ENCODE measurements at places on chromosomes 11 and 22.

DNA sequence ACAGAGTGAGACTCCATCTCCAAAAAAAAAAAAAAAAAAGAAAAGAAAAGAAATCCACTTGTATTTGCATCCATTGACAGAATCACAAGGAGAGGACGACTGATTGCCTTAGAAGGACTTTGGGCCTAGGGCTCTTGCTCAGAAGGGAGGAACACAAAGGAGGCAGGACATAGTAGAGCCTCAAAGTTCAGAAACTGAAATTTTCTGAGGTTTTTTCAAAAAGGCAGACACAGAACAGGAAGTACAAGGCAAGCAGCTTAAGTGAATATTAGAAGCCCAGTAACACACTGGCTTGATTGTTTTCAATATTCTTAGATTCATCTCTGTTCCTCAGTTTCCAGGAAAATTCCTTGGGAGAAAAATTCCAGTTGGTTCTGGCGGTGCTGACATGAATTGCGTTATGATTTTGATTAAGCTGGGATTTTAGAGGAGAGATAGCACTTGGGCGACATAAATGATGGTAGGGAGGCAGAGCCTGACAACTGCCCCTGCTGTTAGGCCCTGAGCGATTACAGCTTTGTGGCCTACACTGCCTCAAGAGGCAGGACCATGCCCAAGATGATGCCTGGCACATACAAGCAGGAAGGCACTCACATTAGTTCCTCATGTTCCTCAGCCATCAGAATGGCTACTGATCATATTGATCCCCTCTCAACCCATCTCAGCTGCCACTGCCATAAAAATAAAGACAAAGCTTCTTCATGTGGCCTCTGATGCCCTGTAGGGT lies 15.3 kb downstream of the CLPB start:
- DNase-seq, result no peak

DNA sequence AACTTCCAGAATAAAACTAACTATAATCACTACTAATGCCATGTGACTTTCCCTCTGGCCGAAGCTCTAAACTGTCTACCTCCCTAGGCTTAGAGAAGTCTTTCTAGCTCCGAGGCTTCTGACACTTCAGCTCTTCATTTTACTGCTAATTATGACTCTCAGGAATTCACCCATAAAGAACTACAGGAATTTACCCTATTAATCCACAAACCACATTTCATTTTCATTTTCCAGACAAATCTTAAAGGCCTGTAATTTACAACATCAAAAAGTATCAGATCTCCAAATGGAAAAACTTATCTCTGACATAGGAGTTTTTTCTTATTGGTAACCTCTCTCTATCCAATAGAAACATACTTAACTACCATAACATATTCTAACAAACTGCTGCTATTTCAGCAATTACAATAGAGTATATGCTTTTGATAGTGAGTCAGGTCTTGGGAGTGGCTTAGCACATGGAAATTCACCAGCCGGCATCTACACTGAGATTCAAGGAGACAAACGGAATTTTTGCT lies 33.4 kb downstream of the MRTFA start:
- DNase-seq, result no peak

GRCh38 chr11:116534270-116534975 lies 238.4 kb downstream of the BUD13 start:
- no peak for DNase-seq

DNA sequence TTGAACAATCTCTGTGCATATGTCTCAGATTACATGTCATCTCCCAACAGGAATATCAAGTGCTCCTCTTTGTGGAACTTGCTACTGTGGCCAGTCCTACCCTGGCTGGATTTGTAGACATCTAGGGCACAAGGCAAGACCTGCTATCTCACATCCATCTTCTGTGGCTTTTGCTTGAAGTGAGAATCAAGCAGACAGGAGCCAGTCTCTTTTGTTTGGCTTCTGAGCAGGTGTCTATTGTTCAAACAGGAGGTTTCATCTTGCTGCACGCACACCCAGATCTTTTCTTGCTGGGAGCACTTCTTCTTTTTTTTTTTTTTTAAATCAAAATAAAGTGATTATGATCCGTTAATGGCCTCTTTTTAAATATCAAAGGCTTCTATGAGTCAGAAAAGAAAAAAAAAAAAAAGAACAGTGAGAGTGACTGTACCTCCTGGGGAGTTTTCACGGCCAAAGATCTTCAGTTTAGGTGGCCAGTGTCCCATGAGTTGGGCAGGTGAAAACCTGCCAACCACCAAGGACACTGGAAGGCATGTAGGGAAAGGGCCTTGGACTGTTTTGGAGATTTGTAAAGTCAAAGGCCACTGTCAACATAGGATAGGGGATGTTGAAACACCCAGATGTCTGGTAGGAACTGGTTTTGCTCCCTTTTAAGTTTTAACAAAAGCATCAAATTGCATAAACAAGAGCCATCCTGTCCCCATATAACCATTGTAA lies 78.1 kb downstream of the CD44 start:
- no peak for DNase-seq

DNA sequence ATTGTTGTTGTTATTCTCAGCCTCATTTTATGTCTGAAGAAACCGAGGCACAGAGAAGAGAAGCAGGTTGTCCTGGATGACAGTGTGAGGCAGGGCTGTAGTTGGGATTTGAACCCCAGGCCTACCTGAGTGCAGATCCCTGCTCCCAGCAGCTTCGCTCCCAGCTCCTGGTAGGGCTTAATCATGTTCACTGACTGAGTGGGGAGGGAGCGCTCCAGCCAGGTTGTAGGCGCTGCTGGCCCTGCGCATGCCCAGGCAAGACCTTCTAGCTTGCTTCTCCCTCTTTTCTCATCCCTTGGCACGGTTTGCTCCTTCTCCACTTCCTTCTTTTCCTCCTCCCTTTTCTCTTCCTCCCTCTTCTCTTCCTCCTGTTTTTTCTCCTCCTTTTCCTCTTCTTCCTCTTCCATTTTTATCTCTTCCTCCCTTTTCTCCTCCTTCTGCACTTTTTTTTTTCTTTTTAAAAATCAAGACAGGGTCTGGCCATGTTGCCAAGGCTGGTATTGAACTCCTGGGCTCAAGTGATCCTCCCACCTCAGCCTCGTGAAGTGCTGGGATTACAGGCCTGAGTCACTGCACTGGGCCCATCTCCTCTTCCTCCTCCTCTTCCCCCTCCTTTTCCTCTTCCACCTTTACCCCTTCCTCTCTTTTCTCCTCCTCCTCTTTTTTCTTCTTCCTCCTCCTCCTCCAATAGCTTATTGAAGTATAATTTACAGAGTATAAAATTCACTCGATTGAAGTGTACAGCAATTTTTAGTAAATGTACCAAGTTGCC lies 109.3 kb downstream of the KIAA1671 start:
- no peak for DNase-seq

GRCh38 chr11:36165621-36166397 lies 123.4 kb downstream of the COMMD9 start:
- DNase-seq, result no peak

GRCh38 chr22:41444360-41445128 lies 2.1 kb downstream of the TOB2 start:
- peak; percentile 91 for DNase-seq

GRCh38 chr11:72700146-72700545 lies 25.9 kb upstream of the PDE2A start:
- no peak for DNase-seq

DNA sequence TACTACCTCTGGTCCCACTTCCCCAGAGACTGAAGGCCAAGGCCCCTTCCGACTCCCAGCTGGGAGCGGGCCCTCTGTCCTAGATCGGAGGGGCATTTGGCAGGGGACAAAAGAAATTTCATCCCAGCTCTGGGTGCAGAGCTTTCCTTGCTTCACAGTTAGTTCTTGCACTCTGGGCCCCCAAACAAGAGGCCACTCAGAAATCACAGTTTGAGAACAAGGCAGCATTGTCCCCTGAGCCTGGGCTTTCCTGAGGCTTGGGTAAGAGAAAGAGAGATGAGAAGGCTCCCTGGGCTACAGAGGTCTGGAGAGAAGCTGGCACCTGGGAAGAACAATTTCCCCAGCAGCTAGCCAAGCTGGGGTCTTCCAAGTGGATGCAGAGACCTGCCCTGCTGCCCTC lies 71.8 kb upstream of the NCAM1 start:
- DNase-seq, result no peak

DNA sequence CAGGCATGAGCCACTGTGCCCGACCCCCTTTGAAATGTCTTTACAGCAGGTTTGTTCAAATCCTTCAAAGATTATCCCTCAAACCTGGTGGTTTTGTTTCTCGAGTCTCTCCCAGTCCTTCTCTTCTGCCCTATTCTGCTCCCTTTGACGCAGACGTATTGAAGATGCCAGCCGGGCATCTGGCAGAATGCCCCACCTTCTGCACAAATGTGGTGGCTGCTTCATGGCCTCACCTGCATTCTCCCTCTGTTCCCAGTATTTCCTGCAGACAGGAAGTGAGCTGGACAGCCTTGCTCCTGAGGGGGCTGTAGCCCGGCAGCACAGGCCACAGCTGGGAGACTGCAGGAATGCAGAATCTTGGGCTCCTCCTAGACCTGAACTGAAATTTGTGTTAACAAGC lies 4.8 kb upstream of the NAP1L4 start:
- DNase-seq, result no peak

- no peak for DNase-seq
Observed at GRCh38 chr11:41121600-41121999, 337.9 kb downstream of the LRRC4C start.

DNA sequence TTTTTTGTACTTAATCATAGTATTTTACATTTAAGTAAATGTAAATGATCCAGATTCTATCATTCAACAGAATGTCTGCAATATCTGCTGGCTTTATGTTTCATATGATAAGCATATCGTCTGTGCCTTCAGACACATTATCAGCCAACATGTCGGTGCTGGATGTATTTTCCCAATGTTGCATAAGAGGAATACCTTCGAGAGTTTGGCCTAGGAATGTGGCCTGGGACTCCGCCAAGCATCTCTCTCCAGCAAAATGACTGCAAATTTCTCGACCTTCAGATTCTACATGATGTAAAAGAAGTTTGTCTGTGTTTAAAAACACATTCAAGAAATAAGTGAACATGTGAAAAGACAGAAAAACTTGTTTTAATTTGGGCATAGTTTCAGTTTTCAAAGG lies 6.9 kb downstream of the BDNF start:
- DNase-seq, result no peak

- no peak for DNase-seq
Observed at GRCh38 chr22:23163665-23164064, 16.6 kb upstream of the BCR start.

GRCh38 chr22:28817919-28818859 lies 17.8 kb upstream of the XBP1 start:
- DNase-seq, result no peak

DNA sequence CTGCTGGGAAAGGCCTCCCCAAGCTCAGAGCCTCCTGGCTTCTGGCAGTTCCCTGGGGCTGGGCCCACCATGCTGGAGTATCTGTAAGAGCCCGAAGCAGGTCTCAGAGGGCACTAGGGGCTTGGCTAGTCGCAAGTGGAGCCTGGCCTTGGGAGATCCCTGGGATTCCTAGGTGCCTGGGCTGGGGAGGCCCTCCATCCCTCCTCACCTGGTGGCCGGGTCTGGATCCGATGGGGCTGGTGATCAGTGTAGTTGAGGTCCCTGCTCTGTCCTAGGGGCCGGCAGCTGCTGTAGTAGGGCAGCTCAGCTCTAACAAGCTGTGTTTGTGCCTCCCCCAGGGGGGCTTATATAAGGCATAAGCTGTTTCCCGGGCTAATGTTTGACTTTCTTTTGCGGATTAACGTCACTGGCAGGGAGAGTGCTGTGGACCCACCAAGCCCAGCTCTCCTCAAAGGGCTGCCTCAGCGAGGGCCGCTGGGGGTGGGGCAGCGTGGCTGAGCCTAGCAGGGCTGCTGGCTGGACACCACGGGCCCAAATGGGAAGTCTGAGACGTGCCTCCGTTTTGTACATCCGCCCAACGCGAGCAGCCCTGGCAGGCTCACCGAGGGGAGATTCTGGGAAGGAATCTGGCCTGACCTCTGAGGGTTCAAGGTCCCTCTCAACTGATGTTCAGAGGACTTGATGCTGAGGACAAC lies at the start of gene SLC22A8:
TSS of gene SLC22A8 (minus strand) at position 321 of the 695 bp plus-strand sequence. CDS start 883 bp downstream, outside the sequence.
- DNase-seq, result no peak

GRCh38 chr22:22748297-22748743 lies 103.9 kb downstream of the GGTLC2 start:
- DNase-seq, result peak; percentile 46

DNA sequence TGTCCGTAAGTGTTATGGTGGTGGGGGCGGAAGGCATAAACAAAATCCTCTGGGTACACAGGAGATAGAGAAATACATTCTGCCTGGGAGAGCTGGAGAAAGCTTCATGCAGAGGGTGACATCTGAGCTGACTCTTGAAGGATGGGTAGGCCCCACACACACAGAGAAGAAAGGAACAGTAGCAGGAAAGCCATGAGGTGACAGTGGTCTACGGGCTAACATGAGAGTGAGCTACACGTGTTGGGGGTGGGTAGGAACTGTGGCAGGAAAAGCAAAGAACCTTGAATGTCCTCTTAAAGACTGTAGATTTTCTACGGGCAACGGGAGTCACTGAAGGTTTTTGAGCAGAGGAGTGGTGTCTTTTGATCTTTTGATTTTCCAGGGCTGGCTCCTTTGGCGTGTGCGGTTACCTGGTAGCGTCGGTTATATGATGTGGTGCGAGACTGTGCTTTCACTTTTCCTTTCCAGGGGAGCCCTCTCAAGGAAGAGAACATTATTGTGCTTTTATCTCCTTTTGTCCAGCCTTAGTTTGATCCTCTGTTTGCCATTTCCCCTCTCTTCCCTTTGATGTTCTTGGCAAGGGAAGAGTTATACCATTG lies 39.7 kb downstream of the ADAMTS8 start:
- DNase-seq, result no peak

- no peak for DNase-seq
Observed at GRCh38 chr11:122778148-122778547, 60.2 kb upstream of the CRTAM start.

DNA sequence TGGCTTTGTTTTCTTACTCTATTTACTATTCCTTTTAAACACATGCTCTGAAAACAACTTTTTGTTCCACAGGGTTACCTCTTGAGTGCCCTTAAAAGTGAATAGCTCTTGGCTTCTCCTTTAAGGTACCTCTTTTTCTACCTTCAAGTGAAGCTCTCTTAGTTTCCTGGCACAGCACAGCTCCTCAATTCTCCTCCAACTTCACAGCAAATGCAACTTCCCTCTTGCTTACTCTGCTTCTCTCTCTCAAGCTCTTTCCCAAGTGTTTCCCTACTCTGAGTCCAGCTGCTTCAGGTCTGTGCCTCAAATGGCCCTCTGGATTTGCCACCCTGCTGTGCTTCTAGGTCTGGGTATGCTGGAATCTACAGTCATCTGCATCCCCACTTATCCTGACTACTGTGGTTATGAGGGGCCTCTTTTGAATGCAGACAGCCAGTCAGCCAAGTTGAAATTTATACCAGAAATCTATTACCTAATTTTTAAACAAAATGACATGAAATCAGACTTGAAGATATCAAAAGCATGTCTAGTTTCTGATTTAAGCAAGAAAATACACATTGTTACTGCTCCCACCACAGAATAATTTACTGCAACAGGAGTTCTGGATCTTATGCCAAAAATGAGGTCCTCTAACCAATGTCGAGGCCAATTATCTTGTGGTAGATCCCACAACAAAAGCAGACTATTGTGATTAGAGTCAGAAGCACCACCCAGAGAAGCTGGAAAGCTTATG lies 371.1 kb downstream of the SOX6 start:
- no peak for DNase-seq

DNA sequence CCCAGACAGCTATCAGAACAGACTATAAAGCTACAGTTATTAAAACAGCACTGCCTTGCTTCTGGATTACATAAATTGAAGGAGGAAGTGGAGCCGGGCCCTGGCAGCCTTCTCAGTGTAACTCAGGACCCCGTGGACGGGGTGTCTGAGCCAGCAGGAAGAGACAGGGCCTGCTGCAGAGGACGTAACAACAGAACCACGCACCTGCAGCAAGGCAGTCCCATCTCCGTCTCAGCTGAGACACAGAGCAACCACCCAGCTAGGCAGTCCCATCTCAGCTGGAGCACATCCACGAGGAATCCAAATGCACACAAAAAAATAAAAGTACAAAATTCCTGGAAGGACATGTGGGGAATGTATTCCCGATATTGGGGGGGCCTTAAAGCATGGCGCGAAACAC lies 17.1 kb upstream of the KRTAP5-6 start:
- DNase-seq, result no peak
